ENCODE measurements at places on chromosomes 5 and 9. TPM values are rescaled to one million over a fixed set of nuclear protein-coding genes. Genes with fewer than 3 reads are reported as not detected.

DNA sequence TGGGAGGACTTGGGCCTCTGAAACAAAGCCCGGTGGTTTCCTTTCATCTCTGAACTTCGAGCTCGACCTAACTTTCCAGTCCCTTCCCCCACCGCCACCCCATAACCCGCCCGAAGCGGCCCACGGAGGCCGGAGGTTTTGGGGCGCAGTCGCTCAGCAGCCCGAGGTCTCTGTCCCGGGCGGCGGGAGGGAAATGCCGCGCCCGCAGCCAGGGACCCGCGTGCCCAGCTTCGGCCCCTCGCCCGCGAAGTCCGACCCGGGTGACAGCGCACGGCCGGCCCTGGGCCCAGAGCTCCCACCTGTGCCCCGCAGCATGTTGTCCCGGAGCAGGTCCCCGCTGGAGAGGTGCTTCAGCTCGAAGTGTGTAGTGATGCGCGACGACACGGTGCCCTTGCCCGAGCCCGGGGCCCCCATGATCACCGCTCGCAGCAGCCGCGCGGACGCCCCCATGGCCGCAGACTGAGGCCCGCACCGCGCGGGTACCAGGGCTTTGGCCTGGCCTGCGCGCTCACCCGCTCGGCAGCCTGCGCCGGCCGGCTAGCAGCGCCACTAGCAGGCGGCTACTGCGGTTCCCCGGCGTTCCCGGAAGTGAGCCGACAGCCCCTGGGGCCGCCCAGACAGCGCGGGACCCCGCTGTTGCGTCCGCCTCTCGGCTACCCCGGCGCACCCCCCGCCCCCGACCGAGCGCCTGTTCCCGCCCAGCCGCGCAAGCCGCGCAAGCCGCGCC, at the start of gene AK3:
AK3 (minus strand) TSS at position 565 of the 727 bp plus-strand sequence; CDS start at position 450, 115 bp downstream.
- H3K27me3 ChIP-seq: no peaks in the 10 kb centered on the region
- peak; percentile 90 for DNase-seq
- peaks cover 6% of the 10 kb centered on the region for H3K36me3 ChIP-seq
- peaks cover 51% of the 10 kb centered on the region for H3K4me1 ChIP-seq
- H3K4me3 ChIP-seq: peak within 1 kb of the TSS; percentile 94
- peak within 1 kb of the TSS; percentile 97 for H3K27ac ChIP-seq

- no peak overlapping the region for H3K4me3 ChIP-seq
- H3K27me3 ChIP-seq: peaks cover 23% of the 10 kb centered on the region
- DNase-seq: no peak
These were observed 199.7 kb downstream of the ARHGEF28 start for GRCh38 chr5:73825736-73826135.

DNA sequence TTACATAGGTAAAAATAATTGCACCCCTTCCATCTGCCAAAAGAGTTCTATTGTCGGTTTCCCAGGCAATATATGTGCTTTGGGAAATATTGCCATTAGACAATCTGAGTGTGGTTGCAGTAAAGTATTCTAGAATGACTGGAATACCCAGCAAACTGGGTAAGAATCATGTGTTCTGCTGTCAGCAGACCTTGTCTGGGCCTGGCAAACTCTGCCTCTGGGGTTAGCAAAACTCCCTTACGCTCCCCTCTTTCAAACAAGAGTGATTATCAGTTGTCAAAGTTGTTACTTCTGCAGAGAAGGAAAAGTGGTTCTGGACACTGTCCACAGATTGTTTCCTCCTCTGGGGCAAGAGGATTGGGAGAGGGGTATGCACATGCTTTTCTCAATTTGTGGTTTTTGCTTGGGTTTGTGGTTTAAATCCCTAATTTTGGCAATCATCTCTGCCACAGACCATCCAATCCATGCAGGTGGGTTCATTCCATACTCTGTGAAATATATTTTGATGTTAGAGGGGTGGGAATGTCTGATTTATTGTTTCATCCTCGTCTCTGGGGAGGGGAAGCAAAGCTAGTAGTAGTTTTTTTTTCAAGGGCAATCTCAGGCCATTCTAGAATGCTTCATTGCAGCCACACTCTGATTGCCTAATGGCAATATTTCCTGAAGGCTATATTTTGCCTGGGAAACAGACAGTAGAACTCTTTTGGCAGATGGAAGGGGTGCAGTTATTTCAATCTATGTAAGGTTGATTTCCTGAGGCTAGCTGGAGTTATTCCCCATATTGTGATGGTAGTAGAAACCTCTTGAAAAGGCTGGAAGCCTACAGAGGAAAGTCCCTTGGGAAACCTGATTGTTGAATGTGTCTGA, 24.0 kb upstream of the TNFSF15 start:
- H3K4me1 ChIP-seq: peaks cover 37% of the 10 kb centered on the region
- peaks cover 30% of the 10 kb centered on the region for H3K27me3 ChIP-seq

GRCh38 chr9:127506117-127506813, 55.0 kb downstream of the LRSAM1 start:
- H3K27me3 ChIP-seq: no peaks in the 10 kb centered on the region
- no peak for DNase-seq
- H3K36me3 ChIP-seq: no peaks in the 10 kb centered on the region
- H3K4me1 ChIP-seq: no peaks in the 10 kb centered on the region
- H3K27ac ChIP-seq: no peak overlapping the region
- no peak overlapping the region for H3K4me3 ChIP-seq

GRCh38 chr5:58759745-58760144, 176.9 kb downstream of the RAB3C start:
- H3K27ac ChIP-seq: peak overlapping the region; percentile 46
- no peak for DNase-seq
- H3K4me3 ChIP-seq: peak overlapping the region; percentile 64
- peaks cover 8% of the 10 kb centered on the region for H3K27me3 ChIP-seq

- H3K27ac ChIP-seq: no peak overlapping the region
- H3K27me3 ChIP-seq: no peaks in the 10 kb centered on the region
- no peaks in the 10 kb centered on the region for H3K4me1 ChIP-seq
- no peak overlapping the region for H3K4me3 ChIP-seq
These were observed 356.3 kb downstream of the CSNK1G3 start for GRCh38 chr5:123868267-123868666.

GRCh38 chr9:121485623-121486022, 14.0 kb downstream of the GGTA1 start:
- DNase-seq: no peak
- no peaks in the 10 kb centered on the region for H3K4me1 ChIP-seq
- no peak overlapping the region for H3K4me3 ChIP-seq
- no peaks in the 10 kb centered on the region for H3K27me3 ChIP-seq

- no peaks in the 10 kb centered on the region for H3K27me3 ChIP-seq
- H3K36me3 ChIP-seq: no peaks in the 10 kb centered on the region
- no peak overlapping the region for H3K27ac ChIP-seq
- no peak overlapping the region for H3K4me3 ChIP-seq
These were observed 22.9 kb upstream of the ASS1 start for GRCh38 chr9:130421802-130422276.

GRCh38 chr5:124651663-124652513, 94.6 kb downstream of the ZNF608 start:
- peak; percentile 15 for DNase-seq
- no peaks in the 10 kb centered on the region for H3K36me3 ChIP-seq
- no peak overlapping the region for H3K27ac ChIP-seq
- peaks cover 15% of the 10 kb centered on the region for H3K4me1 ChIP-seq
- H3K27me3 ChIP-seq: peaks cover 37% of the 10 kb centered on the region

DNA sequence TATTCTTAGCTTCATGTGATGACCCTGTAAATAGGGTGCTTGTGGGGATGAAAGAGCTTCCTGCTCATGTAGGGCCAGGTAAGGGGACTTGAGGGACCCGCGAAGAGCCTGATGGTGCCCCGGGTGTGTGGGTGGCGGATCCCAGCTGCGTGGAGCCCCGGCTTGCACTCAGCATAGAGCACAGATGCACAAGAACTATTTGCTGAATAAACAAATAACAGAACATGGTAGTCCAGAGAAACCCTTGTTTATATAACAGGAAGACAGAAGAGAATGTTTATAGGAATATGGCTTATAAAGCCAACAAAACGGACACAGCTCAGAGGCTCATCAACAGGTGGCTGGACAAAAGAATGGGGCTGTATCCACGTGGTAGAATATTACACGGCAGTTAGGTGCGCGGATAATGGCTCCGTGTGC, 106.9 kb upstream of the COL5A1 start:
- H3K4me1 ChIP-seq: no peaks in the 10 kb centered on the region
- no peaks in the 10 kb centered on the region for H3K36me3 ChIP-seq
- DNase-seq: no peak

Gene ZNF367
- 24.7 TPM for total RNA-seq

Gene MYOZ3
- not detected for total RNA-seq

Gene ORM2
- not detected for total RNA-seq

Gene WDR31
- 3.8 TPM for total RNA-seq

Gene PCDHGA7
- total RNA-seq: not detected

Measured in activated T-cell treated with anti-CD3 and anti-CD28 coated beads, Interleukin-2, amount 50 U/mL, for 72 hours (primary cell).